ENCODE measurements at places on chromosomes 1 and 21. TPM values are rescaled to one million over a fixed set of nuclear protein-coding genes. Genes with fewer than 3 reads are reported as not detected.

The MYOC gene
- total RNA-seq: 0.25 TPM

The DISP3 gene
- 21.9 TPM for total RNA-seq

The CD164L2 gene
- not detected for total RNA-seq

The TSSK3 gene
- not detected for total RNA-seq

The IFT25 gene
- total RNA-seq: 15.2 TPM

The RGS5 gene
- 14.5 TPM for total RNA-seq

The SEMA4A gene
- 24.8 TPM for total RNA-seq

The SLAMF6 gene
- total RNA-seq: not detected

The C1orf105 gene
- not detected for total RNA-seq

The SMCP gene
- not detected for total RNA-seq

The KPRP gene
- not detected for total RNA-seq

The EPHB2 gene
- 31.0 TPM for total RNA-seq

The SELE gene
- total RNA-seq: 0.74 TPM

The RPS27 gene
- total RNA-seq: 1,226 TPM

The PCP4L1 gene
- total RNA-seq: 3.0 TPM

The BARHL2 gene
- total RNA-seq: not detected

The TPTE gene
- not detected for total RNA-seq

The DDR2 gene
- total RNA-seq: 5.2 TPM

The KLHDC9 gene
- 3.4 TPM for total RNA-seq

The VPS45 gene
- 60.7 TPM for total RNA-seq

The TPRG1L gene
- total RNA-seq: 17.7 TPM

The IFNLR1 gene
- total RNA-seq: under 0.01 TPM

The LRRC53 gene
- total RNA-seq: under 0.01 TPM

The LCE1F gene
- total RNA-seq: not detected

The WNT3A gene
- total RNA-seq: not detected

The PTPRC gene
- 3.0 TPM for total RNA-seq

The KIAA0040 gene
- total RNA-seq: 1.5 TPM

The EFNA3 gene
- total RNA-seq: 10.6 TPM

The ICOSLG gene
- total RNA-seq: 0.25 TPM

The GPR3 gene
- 0.25 TPM for total RNA-seq

The RCSD1 gene
- 3.9 TPM for total RNA-seq

The LCK gene
- not detected for total RNA-seq

The THRAP3 gene
- total RNA-seq: 69.8 TPM

The TBX19 gene
- 0.25 TPM for total RNA-seq

The NR1I3 gene
- total RNA-seq: under 0.01 TPM

The SHE gene
- total RNA-seq: 1.2 TPM

The HRNR gene
- total RNA-seq: not detected

The NEK2 gene
- total RNA-seq: 3.0 TPM

The DMRTA2 gene
- total RNA-seq: 3.2 TPM

The FCRL5 gene
- not detected for total RNA-seq

The SLC44A3 gene
- total RNA-seq: 1.7 TPM

The PALMD gene
- total RNA-seq: 41.8 TPM

The CAMK2N1 gene
- total RNA-seq: 74.3 TPM

The CR1L gene
- total RNA-seq: not detected

The FCRL1 gene
- under 0.01 TPM for total RNA-seq

The LINGO4 gene
- not detected for total RNA-seq

The TFAP2E gene
- 0.74 TPM for total RNA-seq

The RAB4A gene
- 26.1 TPM for total RNA-seq

The PDPN gene
- 7.4 TPM for total RNA-seq

The TMEM79 gene
- 0.98 TPM for total RNA-seq

The MAP10 gene
- total RNA-seq: 6.1 TPM

The BSND gene
- not detected for total RNA-seq

The FBXO2 gene
- 3.4 TPM for total RNA-seq

The HPDL gene
- 1.7 TPM for total RNA-seq

The GPX7 gene
- total RNA-seq: 9.3 TPM

Data from temporal lobe (tissue), 4 donors.